ENCODE measurements at places on chromosomes 5 and 9.

GRCh38 chr9:38106488-38106887 is 37.5 kb upstream of the SHB start:
- DNase-seq = no peak

DNA sequence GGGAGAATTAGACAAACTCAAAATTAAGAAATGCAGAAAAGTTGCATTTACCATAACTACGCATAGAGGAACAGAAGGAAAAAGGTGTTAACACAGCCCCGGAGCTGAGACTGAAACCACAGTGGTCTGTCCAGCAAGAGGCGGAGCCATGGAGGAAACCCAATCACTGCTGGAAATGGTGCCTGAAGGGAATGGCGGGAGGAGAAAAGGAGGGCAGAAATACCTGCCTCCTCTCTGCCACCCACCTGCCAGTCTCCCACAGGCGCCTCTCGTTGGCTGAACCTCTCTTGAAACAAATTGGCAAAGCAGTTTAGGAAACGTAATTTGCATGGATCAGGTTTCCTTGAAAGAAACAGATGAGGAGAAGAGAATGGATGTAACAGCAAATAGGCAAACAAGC is 9.7 kb upstream of the PRKACG start:
- no peak for DNase-seq

DNA sequence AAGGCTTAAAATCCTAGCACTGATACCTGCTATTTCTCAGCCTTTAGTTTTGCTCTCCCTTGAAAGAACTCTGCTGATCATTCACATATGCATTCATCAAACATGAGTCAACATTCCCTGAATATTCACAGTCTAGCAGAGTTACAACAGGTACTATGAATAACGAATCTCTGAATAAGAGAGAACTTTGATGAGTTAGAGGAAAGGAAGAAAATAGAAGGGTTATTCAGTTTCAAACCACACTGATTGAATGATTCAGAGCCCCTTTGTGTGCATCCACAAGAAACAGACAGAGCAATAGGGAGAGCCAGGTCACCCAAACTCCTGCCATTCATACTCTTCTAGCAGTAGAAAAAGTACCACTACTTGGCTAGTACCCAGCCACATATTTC is 36.0 kb downstream of the FOXD1 start:
- DNase-seq = no peak

GRCh38 chr5:87183896-87184295 is 83.8 kb upstream of the RASA1 start:
- DNase-seq = no peak

GRCh38 chr9:20921362-20921761 is 110.1 kb downstream of the HACD4 start:
- no peak for DNase-seq

- no peak for DNase-seq
Measured at GRCh38 chr5:96851312-96852062, 24.8 kb upstream of the ERAP2 start.

DNA sequence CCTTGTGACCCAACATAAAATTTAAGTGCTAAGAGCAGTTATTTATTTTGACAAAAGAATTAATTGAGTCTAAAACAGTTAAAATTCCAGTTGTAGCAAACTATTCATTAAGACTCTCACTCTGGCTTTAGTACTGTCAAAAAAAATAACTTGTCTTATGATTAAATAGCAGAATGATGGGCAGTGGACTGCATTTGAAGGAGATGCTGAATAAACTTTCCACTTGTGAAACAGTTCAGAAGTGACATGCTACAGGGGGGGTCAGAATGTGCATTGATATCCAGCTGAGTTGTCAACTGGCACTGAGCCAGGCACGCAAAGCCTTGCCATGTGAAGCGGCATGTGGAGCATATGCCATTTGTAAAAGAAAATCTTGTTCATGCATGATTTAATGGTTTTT is 76.0 kb downstream of the FCHO2 start:
- no peak for DNase-seq

DNA sequence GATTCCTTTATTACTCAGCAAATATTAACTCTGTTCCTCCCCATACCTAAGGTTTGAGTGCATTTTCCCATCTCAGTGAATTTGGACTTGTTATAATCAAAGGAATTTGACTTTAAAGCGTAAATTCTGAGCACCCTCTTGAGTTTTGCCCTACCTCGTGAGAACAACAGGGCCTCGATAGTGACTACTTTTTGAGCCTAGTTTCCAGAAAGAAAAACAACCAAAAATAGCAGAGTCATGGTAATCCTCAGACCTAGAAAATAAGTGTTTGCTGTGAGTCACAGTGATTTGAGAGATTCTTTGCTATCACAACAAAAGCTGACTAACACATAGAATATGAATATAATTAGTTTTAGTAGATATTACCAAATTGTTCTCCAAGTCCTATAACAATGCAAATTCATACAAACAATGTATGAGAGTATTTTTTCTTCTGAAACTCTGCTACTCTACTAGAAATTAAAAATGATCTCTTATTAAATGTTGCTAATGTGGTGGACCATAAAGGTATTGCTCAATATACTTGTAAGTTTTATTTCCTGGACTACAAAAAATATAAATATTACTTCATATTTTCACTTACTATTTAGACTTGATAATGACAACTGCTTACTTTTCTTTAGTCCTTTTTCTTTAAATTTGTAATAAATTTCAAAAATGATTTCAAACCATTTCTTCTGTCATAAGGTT is 759.7 kb downstream of the BRINP1 start:
- DNase-seq = no peak

GRCh38 chr5:172347496-172348052 is 64.0 kb upstream of the UBTD2 start:
- no peak for DNase-seq

GRCh38 chr5:180160215-180160614 is 48.8 kb downstream of the RASGEF1C start:
- DNase-seq = no peak

DNA sequence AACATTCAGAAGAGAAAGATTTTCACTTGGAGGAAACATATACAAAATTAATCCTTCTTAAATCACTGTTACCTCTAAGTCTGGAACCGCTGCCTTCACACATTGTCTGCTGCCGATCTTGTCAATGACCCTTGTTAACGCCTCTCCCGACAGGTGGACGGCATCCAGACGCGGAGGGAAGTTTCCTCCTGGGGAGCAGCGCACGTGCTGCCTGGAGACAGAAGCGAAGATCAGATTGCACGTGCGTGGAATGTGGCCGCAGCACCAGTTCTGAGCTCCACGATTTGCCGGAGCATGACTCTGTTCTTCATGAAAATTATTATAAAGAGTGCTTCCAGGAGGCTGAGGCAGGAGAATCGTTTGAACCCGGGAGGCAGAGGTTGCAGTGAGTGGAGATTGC is 183.6 kb upstream of the IRX4 start:
- DNase-seq = no peak

GRCh38 chr5:8436924-8437323 is 568.0 kb downstream of the MTRR start:
- no peak for DNase-seq

DNA sequence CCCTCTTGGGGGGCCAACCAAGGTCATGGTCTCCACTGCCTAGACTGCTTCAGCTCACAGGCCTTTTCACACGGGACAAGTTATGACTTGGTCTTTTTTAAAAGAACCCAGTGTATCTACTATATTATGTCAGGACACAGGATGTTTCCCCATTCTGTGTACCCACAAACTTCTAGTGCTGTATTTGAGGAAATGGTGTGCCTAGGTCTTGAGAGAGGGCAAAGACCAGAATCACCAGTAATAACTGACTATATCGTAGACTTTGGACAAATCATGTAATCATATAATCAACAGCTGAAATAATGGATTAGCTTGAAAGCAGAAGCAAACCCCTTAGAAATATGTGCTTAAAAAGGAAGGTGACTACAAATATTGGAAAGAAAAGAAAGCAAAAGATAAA is 133.3 kb downstream of the ARL15 start:
- DNase-seq = no peak

DNA sequence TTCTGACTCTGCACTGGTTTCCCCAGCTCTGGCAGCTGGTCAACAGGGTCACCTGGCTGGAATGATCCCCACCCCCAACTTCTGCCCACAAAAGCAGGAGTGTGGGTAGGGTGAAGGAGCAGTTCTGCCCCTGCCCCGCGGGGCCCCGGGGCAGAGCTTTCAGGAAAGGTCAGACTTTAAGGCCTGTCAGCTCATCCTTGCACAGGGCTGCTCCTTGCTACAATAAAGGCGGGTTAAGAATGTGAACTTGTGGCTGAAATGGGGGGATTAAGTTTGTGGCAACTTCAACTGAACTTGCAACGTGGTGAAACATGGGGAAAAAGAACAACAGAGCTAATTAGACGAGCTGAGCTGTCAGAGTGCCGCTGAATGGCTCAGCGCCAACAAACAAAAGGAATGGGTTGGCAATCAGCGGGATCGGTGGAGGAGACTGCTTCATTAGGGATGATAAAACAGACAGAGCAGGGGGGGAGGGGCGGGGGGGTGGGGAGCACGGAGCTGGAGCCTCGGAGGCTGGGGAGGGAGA is 50.8 kb downstream of the CRB2 start:
- no peak for DNase-seq

- DNase-seq = no peak
Measured at GRCh38 chr5:107739661-107740060, 68.9 kb upstream of the EFNA5 start.

- no peak for DNase-seq
Measured at GRCh38 chr5:94968507-94969095, 316.3 kb downstream of the MCTP1 start.

DNA sequence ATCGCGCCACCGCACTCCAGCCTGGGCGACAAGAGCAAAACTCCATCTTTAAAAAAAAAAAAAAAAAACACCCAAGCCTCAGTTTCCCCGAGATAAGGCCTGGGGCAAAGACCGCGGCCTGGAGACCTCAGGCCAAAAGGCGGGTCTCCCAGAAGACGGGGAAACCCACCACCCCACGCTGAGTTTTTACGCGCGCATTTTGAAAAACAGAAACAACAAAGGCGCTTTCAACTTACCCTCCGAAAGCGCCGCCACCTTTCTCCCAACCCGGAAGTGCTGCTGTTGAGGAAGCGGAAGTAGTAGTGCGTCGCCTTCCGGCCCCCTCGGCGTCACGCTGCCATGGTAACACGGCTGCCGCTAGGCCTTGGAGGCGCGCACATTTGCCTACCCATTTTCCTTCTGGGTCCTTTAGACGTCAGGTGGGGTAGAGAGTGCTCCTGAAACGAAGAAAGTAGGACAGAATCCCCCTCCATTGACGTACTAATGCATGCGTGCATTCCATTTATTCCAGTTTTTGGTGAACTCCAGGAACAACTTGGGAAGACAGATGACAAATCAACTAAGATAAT is at the start of gene TTF1:
Gene TTF1 (minus strand): TSS at position 287 of the 569 bp plus-strand sequence. CDS start 4,019 bp downstream, outside the sequence.
- peak; percentile 86 for DNase-seq

DNA sequence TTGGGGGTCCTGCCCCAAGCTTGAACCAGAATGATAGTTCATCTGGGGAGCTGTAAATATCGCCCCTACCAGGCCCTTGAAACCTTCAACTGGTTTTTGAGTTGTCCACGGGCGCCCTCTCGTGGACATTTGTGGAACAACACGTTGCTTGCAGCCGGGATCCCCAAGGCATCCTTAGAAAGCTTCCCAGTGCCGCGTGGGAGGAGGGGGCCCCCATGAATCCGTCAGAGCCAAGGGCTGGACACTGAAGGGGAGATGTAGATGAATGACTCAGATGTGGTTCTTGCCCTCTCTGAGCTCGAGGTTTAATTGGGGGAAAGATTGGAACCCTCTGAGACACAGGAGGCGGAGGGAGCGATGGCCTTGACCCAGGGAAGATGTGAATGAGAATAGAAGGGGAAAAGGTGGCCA is 31.8 kb upstream of the ORM1 start:
- DNase-seq = peak; percentile 67

- no peak for DNase-seq
Measured at GRCh38 chr9:69254223-69254622, 70.8 kb upstream of the ENTREP1 start.

DNA sequence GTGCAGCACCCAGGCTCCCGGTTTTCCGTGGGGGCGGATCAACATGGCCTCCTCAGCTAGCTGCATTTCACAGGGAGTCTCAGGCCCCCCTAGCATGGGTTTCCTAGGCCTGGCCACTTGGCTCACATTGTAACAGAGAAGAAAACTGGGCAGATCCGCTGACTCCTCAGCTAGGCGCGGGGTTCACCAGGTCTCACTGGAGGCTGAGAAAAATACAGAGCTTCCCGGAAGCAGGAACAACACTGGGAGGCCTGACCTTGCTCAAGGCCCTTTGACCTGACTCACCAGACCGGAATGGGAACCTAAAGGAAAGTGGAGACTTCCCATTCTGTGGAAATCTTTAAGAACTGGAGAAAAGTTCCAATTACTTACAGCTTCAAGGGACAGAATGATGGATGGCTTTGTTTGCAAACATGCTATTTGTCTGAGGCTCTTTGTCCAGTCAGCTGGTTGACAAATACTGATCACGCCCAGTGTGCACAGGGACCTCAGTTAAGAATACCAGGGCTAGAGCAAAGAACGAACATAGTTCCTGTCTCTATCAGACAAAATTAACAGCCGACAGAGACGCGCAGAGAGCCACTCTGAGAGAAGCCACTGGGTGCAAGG is 88.7 kb upstream of the LRRTM2 start:
- no peak for DNase-seq

- DNase-seq = no peak
Measured at GRCh38 chr9:79221084-79221483, 350.7 kb upstream of the TLE4 start.

GRCh38 chr5:98968056-98968564 is 39.3 kb upstream of the CHD1 start:
- DNase-seq = no peak

GRCh38 chr9:90905822-90906221 is 104.2 kb downstream of the SYK start:
- DNase-seq = no peak

GRCh38 chr9:136309101-136309801 is 5.4 kb upstream of the CCDC187 start:
- no peak for DNase-seq

- DNase-seq = no peak
Measured at GRCh38 chr5:151221574-151221973, 2.3 kb downstream of the CCDC69 start.

- DNase-seq = no peak
Measured at GRCh38 chr9:99595796-99596195, 225.9 kb upstream of the NR4A3 start.

DNA sequence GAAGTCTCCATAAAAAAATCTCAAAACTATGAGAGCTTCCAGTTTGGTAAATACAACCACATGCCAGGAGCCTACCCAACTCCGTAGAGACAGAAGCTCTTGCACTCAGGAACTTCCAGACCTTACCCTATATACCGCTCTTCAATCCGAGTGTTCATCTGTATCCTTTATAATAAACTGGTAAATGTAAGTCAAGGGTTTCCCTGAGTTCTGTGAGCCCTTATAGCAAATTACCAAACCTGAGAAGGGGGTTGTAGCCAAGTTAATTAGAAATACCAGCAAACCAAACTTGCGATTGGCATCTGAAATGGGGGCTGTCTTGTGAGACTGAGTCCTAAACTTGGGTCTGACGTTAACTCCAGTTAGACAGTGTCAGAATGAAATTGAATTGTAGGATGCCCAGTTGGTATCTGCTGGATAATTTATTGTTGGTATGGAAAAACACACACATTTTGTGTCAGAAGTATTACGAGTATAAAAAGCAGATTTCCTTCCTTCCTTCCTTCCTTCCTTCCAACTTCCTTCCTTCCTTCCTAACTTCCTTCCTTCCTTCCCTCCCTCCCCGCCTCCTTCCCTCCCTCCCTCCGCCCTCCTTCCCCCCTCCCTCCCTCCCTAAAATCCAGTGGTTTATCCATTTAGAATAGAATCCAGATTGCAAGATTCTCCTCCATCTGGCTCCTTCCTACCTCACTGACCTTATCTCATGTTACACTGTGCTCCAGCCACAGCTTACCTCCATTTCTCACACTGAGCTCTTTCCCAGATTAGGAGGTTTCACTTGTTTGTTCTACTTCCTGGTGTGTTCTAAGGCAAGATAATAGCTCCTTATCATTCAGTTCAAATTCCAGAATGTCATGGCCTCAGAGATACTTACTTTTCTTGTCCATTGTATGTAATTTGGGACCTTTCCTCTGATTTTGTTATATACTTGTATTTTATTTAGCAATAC is 196.7 kb downstream of the WDR70 start:
- no peak for DNase-seq

Measured in stimulated activated CD4-positive, alpha-beta T cell treated with anti-CD3 and anti-CD28 coated beads, Interleukin-1b, Interleukin-23, amount 100 ng/mL, for 4 hours (primary cell).